ENCODE measurements at places on chromosomes 12 and 14.

DNA sequence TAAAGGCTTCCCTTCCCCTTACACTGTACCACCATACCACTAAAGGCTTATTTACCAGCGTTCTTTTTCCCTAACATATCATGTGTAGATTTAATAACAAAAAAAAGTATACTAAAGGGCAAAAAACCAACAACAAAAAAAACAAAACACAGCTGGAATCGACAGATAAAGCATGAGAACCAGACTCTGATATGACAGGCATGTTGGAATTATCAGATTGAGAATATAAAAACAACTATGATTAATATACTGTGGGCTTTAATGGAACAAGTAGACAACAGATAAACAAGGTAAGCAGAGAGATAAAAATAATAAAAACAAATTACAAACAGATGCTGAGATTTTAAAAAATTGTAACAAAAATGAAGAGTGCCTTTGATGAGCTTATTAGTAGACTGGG is 754.1 kb upstream of the MDGA2 start:
- no peak for DNase-seq

GRCh38 chr12:50061171-50061570 is 3.8 kb downstream of the ASIC1 start:
- DNase-seq, result no peak

GRCh38 chr12:53739214-53740129 is 12.2 kb upstream of the CALCOCO1 start:
- DNase-seq, result no peak

GRCh38 chr12:105025890-105026289 is 39.8 kb downstream of the NOPCHAP1 start:
- DNase-seq, result no peak

- no peak for DNase-seq
Measured at GRCh38 chr12:52385226-52385702, at the start of gene KRT84. TSS of gene KRT84 (minus strand) at chr12:52385652. CDS start at chr12:52385585, 67 bp downstream.

Measured in NCI-H1436 (cell line).